ENCODE measurements at places on chromosomes 1 and 21.

DNA sequence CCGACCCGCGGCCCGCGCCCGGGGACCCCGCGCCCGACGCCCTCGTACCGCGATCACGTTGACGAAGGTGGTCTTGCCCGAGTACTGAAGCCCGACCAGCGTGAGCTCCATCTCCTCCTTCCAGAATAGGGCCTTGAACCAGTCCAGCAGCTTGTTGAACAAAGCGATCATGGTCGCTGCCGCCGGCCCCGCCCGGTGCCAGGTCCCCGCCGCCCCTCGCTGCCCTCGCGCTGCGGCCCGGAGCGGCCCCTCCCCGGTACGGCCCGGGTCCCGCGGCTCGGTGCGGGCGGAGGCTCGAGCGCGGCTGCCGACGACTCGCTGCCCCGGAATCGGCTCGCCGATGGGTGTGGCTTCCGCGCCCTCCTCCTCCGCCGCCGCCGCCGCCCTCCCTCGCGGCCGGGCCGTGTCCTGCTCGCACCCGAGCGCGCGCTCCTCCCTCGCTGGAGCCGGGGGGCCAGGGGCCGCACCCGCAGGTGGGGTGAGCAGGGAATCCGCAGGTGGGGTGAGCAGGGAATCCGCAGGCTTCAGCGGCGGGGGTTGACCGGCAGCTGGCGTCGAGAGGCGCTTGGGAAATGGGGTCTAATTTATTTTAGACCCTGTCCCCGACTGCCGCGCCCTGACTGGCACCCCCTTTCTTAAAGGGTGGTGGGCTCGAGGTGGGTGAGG lies at the start of gene ARL8A:
TSS of gene ARL8A (minus strand) at position 336 of the 666 bp plus-strand sequence. CDS start at position 171, 165 bp downstream.
- DNase-seq, result peak; percentile 79

GRCh38 chr1:4079815-4080214 lies 179.7 kb upstream of the C1orf174 start:
- no peak for DNase-seq

- DNase-seq, result no peak
Observed at GRCh38 chr21:27268290-27268689, 301.4 kb upstream of the ADAMTS5 start.

DNA sequence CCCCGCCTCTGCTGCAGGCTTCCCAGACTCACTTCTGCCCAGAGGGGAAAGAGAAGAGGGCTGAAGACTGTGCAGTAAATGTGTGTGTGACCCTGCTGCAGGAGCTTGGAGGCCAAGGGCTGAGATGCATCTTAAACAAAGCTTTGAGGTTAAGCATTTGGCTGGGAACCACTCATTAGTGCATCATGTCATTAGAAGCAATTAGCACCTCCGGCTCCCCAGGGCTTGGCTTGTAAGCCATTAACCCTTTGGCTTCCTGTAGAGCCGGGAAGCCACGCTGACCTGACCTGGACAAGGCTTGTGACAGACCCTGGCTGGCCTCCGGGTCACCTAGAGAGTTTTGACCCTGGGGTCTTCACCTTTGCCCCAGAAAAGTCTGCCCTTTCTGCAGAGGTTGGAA lies 77.0 kb downstream of the CSMD2 start:
- no peak for DNase-seq

GRCh38 chr1:240683576-240683975 lies 71.6 kb upstream of the GREM2 start:
- no peak for DNase-seq

DNA sequence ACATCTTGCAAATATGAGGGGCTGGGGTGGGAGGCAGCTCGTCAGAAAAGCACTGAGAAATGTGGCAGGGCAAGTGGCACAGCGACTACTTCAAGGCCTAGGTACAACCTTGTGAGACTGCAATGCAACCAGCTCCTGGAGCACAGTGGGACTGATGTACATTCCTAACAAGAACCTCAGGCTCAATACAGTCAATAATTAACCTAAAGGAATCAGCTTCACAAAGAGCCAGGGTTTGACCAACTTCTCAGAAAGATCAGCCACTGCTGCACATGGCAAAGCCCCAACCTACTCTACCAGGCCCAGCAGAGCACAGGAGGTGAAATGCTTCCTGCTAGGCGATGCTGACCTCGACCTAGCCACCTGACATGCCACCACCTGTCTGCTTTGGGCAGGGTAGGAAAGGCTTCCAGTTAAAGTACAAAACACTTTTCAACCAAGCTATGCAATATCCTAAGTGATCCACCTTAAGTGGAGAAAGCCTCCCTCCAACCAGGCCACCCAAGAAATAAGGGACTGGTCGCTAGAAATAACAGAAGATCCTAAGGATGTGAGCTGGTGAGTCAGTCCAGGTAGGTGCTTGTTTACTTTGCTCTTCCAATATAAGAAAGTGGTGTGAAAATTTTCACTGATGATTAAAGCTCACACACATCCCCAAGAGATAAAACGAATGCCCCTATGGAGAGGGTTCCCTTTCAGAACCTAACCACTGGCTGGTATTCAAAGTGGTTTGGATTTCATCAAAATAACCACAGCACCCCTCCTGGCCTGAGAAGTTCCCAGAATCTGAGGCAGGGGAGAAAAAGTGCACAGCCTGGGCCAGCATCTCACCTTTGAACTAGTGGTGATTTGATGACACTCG lies 2.1 kb downstream of the RIPK4 start:
- peak; percentile 39 for DNase-seq

DNA sequence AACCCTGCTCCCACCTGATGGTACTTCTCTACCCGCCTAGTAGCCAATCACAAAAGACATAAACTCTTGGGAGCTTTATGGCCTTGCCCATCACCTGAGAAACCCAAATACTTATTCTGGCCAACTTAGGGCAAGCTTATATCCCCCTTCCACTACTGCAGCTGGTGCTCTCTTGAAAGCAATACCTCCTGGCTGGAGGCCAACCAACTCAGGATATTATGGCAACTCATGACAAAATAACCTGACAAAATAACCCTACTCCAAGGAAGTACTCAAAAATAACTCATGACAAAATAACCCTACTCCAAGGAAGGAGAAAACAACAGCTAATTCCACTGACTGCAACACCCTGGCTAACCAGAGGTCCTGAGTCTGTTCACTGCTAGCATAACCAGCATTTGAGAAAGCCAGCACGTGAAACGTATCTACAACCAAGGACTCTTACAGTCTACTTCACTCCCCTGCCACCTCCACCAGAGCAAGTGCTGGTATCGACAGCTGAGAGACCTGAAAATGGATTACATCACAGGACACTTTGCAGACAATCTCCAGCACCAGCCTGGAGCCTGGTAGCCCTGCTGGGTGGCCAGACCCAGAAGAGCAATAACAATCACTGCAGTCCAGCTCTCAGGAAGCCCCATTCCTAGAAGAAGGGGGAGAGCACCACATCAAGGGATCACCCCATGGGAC lies 179.9 kb downstream of the COL24A1 start:
- DNase-seq, result no peak

GRCh38 chr1:22826604-22827580 lies 116.3 kb downstream of the EPHB2 start:
- peak; percentile 73 for DNase-seq

- no peak for DNase-seq
Observed at GRCh38 chr1:30899577-30900389, 8.8 kb downstream of the SDC3 start.

DNA sequence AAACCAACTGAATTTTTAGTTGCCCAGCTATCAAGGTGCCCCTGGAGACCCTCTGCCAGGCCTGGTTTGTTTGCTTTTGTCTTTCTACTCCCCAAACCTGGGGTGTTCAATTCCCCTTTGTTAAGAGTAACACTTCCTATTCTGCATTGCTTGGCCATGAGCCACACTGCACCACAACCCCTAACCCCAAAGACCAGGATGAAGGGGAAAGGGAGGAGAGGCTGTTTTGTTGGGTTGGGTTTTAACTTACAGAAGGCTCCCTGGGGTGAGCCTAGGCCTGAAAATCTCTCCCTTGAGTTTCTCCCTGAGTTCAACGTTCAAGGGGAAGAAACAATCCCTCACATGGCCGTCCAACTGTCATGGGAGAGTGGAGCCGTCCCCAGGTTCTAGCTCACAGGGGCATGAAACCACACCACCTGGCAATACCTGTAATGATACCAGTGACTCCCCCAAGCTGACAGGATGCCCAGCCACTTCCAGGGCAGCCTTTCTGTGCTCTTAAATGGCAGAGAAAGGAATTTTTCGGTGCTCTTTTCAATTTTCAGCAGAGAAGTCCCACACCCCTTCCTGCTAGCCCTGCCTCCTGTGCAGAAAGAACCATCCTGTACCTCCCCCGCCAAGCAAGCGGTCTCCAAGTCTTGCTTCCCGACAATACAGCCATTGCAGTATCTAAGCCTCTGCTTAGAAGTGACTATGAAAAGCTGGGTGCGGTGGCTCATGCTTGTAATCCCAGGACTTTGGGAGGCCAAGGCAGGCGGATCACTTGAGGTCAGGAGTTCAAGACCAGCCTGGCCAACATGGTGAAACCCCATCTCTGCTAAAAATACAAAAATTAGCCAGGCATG lies 14.9 kb downstream of the SLC45A3 start:
- DNase-seq, result no peak

GRCh38 chr1:109914587-109915240 lies 4.1 kb downstream of the CSF1 start:
- no peak for DNase-seq

GRCh38 chr1:157653494-157653873 lies 47.1 kb downstream of the FCRL3 start:
- DNase-seq, result no peak

- no peak for DNase-seq
Observed at GRCh38 chr21:30256100-30256499, 26.6 kb downstream of the KRTAP24-1 start.

DNA sequence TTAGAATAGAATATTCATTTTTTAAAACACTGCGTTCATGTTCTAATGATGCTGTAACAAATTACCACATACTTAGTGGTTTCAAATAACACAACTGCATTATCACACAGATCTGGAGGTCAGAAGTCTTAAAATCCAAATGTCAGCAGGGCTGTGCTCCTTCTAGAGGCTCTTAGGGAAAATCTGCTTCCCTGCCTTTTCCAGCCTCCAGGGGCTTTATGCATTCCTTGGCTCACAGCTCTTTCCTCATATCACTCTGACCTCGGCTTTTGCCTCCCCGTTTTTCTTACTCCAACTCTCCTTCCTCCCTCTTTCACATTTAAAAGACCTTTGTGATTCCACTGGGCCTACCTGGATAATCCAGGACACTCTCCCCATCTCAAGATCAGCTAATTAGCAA lies 18.6 kb upstream of the FMN2 start:
- DNase-seq, result no peak

DNA sequence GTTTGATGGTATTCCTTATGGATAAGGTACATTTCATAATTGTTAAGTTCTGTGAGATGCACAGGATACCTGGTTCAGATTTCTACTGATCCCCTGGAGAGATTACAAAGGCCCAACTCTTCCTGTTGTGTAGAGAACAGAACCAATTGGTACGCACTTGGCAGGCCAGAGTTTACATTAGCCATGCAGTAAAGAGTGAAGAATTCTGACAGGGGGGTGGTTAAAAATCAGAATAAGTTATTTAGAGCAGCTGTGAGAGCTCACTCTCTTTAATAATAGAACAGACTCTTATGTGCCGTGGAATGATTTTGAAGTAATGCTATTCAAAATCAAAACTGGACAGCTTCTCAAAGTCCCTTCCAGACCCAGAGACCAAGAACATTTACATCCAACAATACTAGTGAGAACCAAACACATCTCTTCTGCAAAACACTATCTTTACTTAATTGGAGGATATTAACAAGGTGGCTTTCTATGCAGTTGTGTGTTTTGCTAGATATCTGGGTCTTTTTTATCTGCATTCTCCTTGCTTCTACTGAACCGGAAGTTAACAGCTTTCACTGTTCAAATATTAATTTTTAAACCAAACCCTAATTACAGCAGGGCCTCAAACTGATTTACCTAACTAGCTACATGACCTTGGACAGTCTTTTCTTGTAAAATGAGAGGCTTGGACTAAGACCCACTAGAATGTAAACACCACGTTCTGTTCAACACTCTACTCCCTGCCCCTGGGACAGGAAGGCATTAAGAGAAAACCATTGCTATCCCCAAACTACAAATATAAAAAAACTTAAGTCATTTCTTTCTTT lies 4.0 kb downstream of the USP24 start:
- no peak for DNase-seq

DNA sequence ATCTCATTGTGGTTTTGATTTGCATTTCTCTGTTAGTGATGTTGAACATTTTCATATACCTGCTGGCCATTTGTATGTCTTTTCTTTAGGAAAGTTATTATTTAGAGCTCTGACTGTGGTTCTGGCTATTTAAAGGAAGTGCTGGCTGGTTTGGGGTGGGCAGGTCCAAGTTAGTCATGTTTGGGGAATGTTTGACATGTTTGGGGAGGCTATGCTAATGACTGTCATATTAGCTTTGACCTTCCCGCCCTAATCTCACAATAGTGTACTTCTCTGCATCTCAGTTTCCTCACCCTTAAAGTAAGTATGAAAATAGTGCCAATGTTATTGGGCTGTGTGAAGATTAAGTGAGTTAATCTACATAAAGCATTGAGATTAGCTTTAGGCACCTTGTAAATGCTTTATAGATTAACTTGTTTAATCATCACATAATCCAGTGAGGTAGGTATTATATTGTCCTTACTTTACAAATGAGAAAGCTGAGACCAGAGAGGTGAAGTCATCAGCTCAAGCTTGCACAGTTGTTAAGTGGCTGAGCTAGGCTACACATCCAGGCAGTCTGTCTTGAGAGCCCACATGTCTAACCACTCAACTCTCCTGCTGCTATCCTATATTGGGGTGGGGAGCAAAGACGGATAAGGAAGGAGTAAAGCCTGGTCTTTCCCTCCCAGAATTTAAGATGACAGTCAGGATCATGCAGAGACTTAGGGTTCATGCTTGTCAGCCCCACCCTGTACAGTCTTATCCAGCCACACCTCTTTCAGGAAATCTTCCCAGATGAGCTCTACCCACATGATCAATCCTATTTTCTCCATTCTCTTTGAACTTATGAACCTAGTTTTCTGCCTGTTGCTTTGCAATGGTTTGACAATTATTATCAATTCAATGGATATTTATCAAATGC lies 22.8 kb upstream of the CRNN start:
- no peak for DNase-seq

GRCh38 chr1:59367301-59368007 lies 70.6 kb downstream of the FGGY start:
- DNase-seq, result no peak

DNA sequence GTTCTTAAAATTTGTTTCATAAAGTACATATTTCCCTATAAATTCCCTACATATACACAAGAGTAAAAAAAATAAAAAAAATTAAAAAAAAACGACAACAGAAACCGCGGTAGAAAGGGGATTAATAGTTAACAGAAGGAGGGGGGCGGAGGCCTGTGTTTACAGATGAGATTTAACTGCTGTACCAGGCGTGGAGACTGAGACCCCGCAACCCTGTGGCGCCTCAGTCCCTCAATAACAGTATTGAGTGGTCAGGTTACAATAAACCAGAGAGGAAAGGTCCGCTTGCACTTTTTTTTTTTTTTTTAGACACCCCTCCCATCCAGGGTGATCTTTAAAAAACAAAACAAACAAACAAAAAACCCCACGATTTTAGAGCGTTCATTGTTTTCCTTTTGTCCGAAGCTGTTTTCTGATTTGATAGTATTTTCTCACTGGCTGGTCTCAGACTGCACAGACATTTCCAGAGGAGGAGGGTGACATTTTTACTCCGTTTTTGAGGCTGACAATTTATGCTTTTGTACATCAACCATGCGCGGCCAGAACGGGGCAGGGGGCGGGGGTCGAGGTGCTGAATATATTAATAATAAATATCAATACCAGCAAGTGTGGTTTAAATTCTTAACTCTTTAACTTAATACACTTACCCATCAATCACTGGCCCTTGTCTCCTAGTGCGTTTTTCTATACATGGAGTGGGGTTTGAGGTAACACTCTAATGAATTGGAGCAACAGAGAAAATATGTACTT lies 1223.9 kb downstream of the BRINP3 start:
- DNase-seq, result no peak

- DNase-seq, result no peak
Observed at GRCh38 chr1:162091681-162092524, 22.4 kb downstream of the NOS1AP start.
